ENCODE measurements at places on chromosomes 3 and 15.

- no peak overlapping the region for H3K4me3 ChIP-seq
- H3K36me3 ChIP-seq: no peaks in the 10 kb centered on the region
- no peak overlapping the region for H3K27ac ChIP-seq
- no peaks in the 10 kb centered on the region for H3K4me1 ChIP-seq
- H3K27me3 ChIP-seq: peaks cover 14% of the 10 kb centered on the region
These were observed 49.0 kb downstream of the KBTBD12 start for GRCh38 chr3:127964053-127964452.

GRCh38 chr15:69979783-69980182 is 117.9 kb downstream of the TLE3 start:
- no peak for DNase-seq
- no peak overlapping the region for H3K27ac ChIP-seq
- no peak overlapping the region for H3K4me3 ChIP-seq
- H3K27me3 ChIP-seq: peaks cover 23% of the 10 kb centered on the region
- no peaks in the 10 kb centered on the region for H3K4me1 ChIP-seq

- no peak overlapping the region for H3K27ac ChIP-seq
- peaks cover 4% of the 10 kb centered on the region for H3K4me1 ChIP-seq
- no peak for DNase-seq
- H3K36me3 ChIP-seq: no peaks in the 10 kb centered on the region
These were observed 14.1 kb upstream of the TMEM115 start for GRCh38 chr3:50373146-50374051.

DNA sequence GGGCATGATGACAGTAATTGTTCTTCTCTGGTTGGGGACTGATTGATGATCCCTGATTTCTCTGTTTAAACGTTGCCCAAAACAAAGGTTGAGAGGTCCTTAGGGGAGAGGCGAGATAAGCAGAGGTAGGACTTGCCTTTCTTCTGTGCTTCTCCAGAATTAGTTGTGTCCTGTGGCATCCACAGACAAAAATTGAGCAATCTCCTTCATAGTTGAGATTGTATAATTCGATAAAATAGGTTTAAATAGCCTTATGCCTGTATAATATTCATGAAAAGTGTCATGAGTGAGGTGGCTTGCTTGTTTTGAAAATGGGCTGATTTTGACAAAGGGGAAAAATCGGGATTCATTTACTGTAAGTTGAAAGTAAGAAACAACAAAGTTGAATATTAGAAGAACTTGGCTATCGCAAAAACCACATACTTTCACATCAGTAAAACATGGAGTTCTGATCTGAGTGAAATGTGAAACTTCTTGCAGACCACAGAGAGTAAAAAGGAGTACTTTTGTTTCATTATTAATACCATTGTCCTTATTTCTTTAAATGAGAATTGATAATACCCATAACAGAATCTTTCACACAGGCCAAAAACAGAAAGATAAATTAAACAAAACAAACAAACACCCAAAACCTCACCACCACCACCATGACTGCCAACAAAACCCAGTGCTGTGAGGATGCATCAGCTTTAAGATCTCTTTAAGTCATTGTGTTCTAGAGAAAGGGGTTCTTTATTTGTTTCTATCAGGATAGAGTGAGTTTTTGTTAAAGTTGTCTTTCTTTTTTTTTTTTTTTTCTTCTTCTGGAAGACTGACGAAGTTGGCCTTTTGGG is 155.7 kb downstream of the LPP start:
- peaks cover 23% of the 10 kb centered on the region for H3K36me3 ChIP-seq
- peak overlapping the region; percentile 64 for H3K27ac ChIP-seq
- no peaks in the 10 kb centered on the region for H3K27me3 ChIP-seq
- peaks cover 20% of the 10 kb centered on the region for H3K4me1 ChIP-seq

DNA sequence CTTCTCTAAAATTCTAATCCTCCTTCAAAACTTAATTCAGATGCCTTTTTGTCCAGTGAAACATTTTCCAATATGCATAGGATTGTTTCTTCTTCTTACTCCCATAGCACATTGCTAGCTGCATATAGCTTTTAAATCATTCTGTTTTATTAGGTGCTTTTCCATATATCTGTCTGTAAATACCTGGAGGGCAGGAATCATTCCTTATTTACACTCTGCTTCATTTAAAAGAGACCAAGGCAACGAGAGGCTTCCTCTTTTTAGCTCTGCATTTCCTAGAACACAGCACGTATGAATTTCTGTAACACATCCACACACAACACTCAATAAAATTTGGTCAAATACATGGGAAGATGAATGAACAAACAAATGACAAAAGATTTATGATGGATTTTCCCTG is 43.5 kb upstream of the KPNA4 start:
- no peak overlapping the region for H3K27ac ChIP-seq
- no peaks in the 10 kb centered on the region for H3K4me1 ChIP-seq
- H3K4me3 ChIP-seq: no peak overlapping the region
- no peak for DNase-seq
- no peaks in the 10 kb centered on the region for H3K36me3 ChIP-seq

DNA sequence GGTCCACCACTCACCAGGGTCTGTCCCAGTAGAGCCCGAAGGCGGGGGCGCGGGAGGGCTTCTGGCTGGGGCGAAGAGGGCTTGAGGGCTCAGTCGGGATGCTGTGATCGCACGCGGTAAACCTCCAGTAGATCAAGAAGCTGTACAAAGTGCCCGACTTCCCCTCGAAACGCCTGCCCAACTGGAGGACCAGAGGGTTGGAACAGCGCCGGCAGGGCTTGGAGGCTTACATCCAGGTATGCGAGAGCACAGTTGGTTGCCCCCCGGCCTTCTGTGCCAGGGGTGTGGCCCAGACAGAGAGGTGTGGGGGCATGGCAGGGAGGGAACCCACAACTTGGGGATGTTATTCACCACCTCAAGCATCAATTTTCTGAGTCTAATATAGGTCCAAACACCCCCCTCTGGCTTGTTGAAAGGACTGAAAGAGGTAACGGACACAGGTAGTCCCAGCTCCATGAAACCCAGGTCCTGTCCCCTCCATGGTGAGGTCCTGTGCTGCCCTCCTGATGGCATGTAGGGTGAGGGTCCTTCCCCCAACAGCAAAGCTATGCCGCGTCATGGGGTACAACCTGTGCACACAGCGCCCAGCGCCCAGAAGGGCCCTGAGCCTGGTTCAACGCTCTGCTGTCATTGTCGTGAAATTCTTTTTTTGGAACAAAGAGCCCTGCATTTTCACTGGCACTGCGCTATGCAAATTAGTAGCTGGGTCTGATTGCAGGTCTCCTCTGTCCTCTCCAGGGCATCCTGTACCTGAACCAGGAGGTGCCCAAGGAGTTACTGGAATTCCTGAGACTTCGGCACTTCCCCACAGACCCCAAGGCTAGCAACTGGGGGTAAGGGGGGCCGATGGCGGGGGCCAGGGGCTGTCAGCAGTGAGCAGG is 1.2 kb downstream of the SNX22 start:
- peaks cover 29% of the 10 kb centered on the region for H3K4me1 ChIP-seq
- no peak for DNase-seq
- peaks cover 11% of the 10 kb centered on the region for H3K36me3 ChIP-seq
- peak overlapping the region; percentile 62 for H3K4me3 ChIP-seq

DNA sequence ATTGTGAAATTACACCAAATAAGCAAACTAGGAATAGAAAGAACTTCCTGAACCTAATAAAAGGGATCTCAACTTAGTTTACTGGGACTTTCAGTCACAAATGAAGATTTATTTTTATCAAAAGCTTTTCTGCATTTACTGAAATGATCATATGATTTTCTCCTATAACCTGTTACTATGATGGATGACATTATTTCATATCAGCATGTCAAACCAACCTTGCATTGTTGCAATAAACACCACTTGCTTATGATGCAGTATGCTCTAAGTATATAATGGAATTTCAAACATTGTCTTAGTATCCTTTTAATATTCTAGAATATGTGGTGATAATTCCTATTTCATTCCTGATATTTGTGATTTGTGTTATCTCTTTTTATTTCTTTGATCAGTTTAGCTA is 303.0 kb downstream of the CGGBP1 start:
- H3K4me3 ChIP-seq: no peak overlapping the region
- H3K27ac ChIP-seq: no peak overlapping the region

DNA sequence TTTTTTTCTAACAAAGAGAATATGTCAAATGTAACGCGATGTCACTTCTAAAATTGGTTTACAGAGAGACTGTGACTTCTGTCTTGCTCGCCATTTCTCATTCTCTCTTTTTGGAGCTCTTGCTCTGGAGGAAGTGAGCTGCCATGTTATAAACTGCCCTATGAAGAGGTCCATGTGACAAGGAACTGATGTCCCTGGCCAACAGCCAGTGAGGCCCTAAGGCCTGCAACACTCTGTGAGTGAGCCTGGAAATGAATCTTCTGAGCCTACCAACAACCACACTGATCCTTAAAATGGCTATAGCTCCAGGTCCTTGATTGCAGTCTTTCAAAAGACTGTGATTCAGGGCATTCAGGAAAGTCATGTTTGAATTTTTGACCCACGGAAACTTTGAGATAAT is 49.9 kb downstream of the NMD3 start:
- peaks cover under 1% of the 10 kb centered on the region for H3K36me3 ChIP-seq
- no peaks in the 10 kb centered on the region for H3K27me3 ChIP-seq

- DNase-seq: no peak
- H3K27me3 ChIP-seq: no peaks in the 10 kb centered on the region
- no peaks in the 10 kb centered on the region for H3K36me3 ChIP-seq
- no peak overlapping the region for H3K4me3 ChIP-seq
These were observed 107.4 kb upstream of the GRM7 start for GRCh38 chr3:6753536-6753935.

DNA sequence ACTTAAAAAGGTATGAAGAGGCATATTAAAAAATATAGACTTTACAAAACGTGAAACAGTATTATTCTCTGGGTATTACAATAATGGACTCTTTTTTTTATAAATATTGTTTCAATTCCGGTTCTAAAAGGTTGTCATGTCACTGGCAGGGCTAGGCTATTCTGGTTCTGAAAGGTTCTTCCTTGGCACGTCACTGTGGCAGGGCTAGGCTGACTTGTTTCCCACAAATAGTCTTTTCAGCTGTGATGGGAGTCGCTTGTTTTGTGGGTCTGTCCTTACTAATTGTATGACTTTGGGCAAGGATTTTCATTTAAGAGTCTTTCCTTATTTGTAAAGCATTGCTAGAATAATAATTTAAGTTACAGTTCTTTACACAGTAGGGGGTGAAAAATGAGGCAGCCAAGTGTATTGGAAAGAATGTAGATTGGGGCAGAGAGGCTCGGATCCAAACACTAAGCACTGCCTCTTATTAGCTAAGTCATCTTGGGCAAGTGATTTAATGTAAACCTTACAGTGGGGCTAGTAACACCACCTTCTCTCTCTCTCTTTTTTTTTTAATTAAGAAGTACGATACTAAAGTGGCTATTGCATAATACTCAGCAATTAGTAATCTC is 12.4 kb upstream of the MELTF start:
- H3K4me3 ChIP-seq: no peak overlapping the region
- H3K4me1 ChIP-seq: no peaks in the 10 kb centered on the region
- no peak for DNase-seq
- H3K27me3 ChIP-seq: no peaks in the 10 kb centered on the region
- peaks cover 11% of the 10 kb centered on the region for H3K36me3 ChIP-seq

DNA sequence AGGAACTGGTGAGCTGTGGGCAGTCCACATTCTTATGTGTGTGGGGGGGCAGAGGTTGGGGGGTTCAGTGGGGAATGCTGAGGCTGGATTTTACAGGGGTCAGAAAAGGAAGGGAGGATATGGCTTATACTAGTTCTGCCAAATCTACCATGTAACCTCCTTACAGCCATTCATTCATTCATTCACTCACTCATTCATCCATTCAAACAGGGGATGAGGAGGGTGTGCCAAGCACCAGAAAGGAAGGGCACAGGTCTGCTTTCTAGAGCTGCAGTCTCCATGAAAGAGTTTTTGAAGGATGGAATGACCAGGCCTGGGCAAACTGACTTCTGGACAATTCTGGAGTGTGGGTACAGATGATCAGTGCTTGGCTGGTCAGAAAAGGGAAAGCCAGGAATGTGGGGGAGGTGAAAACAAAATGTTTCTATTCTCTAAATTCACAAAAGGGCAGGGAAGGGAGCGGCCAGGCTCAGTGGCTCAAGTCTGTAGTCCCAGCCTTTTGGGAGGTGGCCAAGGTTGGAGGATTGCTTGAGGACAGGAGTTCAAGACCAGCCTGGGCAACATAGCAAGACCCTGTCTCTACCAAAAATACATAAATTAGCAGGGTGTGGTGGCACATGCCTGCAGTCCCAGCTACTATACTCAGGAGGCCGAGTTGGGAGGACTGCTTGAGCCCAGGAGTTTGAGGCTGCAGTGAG is 49.2 kb upstream of the C15orf39 start:
- peaks cover 30% of the 10 kb centered on the region for H3K4me1 ChIP-seq
- peaks cover 2% of the 10 kb centered on the region for H3K27me3 ChIP-seq
- H3K27ac ChIP-seq: no peak overlapping the region
- DNase-seq: no peak
- peaks cover 1% of the 10 kb centered on the region for H3K36me3 ChIP-seq
